ENCODE measurements at places on chromosomes 1 and 21.

- H3K4me1 ChIP-seq, result no peaks in the 10 kb centered on the region
- no peak overlapping the region for H3K27ac ChIP-seq
- H3K36me3 ChIP-seq, result no peaks in the 10 kb centered on the region
- DNase-seq, result no peak
- no peaks in the 10 kb centered on the region for H3K27me3 ChIP-seq
- no peak overlapping the region for H3K4me3 ChIP-seq
Observed at GRCh38 chr1:213596729-213597128, 391.0 kb upstream of the PROX1 start.

GRCh38 chr1:91567583-91567982 is 66.9 kb downstream of the CDC7 start:
- H3K27me3 ChIP-seq, result no peaks in the 10 kb centered on the region
- H3K4me1 ChIP-seq, result peaks cover 9% of the 10 kb centered on the region
- no peaks in the 10 kb centered on the region for H3K36me3 ChIP-seq
- H3K4me3 ChIP-seq, result no peak overlapping the region
- no peak overlapping the region for H3K27ac ChIP-seq
- no peak for DNase-seq

DNA sequence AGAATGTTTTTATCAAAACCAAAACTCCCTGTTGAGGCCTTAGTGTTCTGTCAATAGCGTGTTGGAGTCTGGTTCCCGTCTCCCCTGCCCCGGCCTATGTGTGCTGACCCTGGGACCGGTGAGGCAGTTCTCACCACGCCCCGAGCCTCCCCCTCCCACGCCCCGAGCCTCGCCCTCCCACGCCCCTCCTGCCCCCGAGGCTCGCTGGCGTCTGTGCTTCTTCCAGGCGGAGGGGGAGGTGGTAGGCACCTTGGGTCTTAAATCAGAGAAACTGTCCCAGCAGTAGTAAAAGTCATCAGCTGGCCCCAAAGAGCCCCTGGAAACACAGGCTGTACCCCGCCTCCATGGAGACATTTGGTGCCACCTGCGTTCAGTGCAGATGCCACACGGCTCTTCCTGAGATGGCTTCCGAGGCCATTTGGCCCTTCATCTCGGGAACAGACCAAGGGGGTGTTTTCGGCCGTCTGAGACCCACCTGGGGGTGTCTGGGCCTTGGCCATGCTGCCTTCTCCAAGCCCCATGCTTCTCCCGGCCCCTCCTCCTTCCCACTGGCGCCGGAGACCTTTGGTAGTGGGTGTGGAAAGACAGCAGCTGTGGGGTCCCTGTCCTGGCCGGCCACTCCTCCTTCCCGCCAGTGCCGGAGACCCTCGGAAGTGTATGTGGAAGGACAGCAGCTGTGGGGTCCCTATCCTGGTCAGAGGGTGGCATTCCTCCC is 44.7 kb downstream of the SKI start:
- H3K4me1 ChIP-seq, result no peaks in the 10 kb centered on the region
- peaks cover 9% of the 10 kb centered on the region for H3K36me3 ChIP-seq
- no peak overlapping the region for H3K4me3 ChIP-seq
- no peaks in the 10 kb centered on the region for H3K27me3 ChIP-seq

- H3K4me1 ChIP-seq, result no peaks in the 10 kb centered on the region
- no peak for DNase-seq
- no peak overlapping the region for H3K4me3 ChIP-seq
- no peak overlapping the region for H3K27ac ChIP-seq
- no peaks in the 10 kb centered on the region for H3K36me3 ChIP-seq
Observed at GRCh38 chr1:225435487-225435886, 7.6 kb upstream of the LBR start.

DNA sequence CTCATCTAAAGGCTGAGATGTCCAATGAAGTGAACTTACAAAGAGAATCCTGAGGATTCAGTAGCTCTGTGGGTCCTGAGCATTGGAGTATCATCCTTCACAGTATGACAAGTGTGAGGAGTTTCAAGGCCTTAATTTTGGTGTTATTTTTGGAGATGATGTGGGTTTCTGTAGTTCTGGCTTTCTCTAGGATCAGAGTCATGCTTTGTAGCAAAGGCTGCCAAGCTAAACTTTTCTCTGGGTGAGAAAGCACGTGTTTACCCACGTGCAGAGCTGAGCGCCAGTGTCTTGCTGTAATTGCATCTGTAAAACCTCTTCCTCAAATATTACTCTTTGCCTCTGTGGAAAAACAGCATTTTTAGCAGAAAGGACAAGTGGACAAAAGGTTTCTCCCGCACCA is 387.8 kb upstream of the LYPLAL1 start:
- no peak overlapping the region for H3K4me3 ChIP-seq
- no peaks in the 10 kb centered on the region for H3K4me1 ChIP-seq
- DNase-seq, result no peak
- H3K36me3 ChIP-seq, result no peaks in the 10 kb centered on the region
- no peak overlapping the region for H3K27ac ChIP-seq
- no peaks in the 10 kb centered on the region for H3K27me3 ChIP-seq

All from RWPE2 (cell line).